ENCODE measurements at places on chromosomes 5 and 9. TPM values are rescaled to one million over a fixed set of nuclear protein-coding genes. Genes with fewer than 3 reads are reported as not detected.
A peak's percentile ranks its signal among the peaks of the same experiment; 100 is the strongest.

The FCHO2 gene
- 10.7 TPM for polyA plus RNA-seq

- H3K4me3 ChIP-seq: no peak overlapping the region
- no peak overlapping the region for H3K27ac ChIP-seq
- H3K36me3 ChIP-seq: no peaks in the 10 kb centered on the region
These were observed 97.4 kb downstream of the DAP start for GRCh38 chr5:10663489-10664179.

DNA sequence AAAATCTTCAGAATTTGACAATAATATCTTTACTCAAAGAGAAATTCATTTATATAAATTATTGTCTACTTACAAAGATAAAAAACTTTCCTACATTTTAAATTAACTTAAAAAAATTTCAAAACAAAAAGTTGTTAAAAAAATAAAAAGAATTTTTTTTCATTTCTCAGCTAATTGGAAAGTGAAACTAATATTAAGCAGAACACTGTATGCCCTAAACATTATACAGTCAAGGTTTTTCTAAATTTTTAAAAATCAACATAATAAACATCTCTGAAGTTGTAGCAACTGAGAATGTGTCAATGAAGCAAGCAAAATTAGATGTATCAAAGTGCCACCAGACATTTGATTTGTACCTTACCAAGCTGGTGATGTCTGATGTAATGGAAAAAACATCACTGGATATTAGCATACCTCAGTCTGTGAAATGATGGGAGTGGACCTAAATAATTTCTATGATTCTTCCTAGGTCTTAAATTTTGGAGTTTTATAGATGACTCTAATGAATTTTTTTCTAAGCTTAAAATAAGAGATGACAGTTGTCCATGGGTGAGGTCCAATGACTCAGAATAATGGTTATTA, 290.1 kb downstream of the ADAMTS6 start:
- H3K4me1 ChIP-seq: no peaks in the 10 kb centered on the region
- no peak overlapping the region for H3K4me3 ChIP-seq
- no peak overlapping the region for H3K27ac ChIP-seq
- no peaks in the 10 kb centered on the region for H3K27me3 ChIP-seq

- H3K4me1 ChIP-seq: peaks cover 24% of the 10 kb centered on the region
- H3K27ac ChIP-seq: peak overlapping the region; percentile 71
- peak; percentile 44 for DNase-seq
- no peaks in the 10 kb centered on the region for H3K27me3 ChIP-seq
These were observed 52.2 kb upstream of the TUT7 start for GRCh38 chr9:86406366-86406765.
